ENCODE measurements at places on chromosomes 4 and X. TPM values are rescaled to one million over a fixed set of nuclear protein-coding genes. Genes with fewer than 3 reads are reported as not detected.

- H3K4me1 ChIP-seq = peaks cover 7% of the 10 kb centered on the region
- no peaks in the 10 kb centered on the region for H3K36me3 ChIP-seq
- no peak for DNase-seq
- no peak overlapping the region for H3K4me3 ChIP-seq
Observed at GRCh38 chr4:10577018-10577417, 107.5 kb downstream of the CLNK start.

- peaks cover 20% of the 10 kb centered on the region for H3K4me1 ChIP-seq
- H3K27me3 ChIP-seq = no peaks in the 10 kb centered on the region
- no peak overlapping the region for H3K27ac ChIP-seq
- H3K4me3 ChIP-seq = no peak overlapping the region
- no peaks in the 10 kb centered on the region for H3K36me3 ChIP-seq
Observed at GRCh38 chr4:38603652-38604051, 60.3 kb upstream of the KLF3 start.

DNA sequence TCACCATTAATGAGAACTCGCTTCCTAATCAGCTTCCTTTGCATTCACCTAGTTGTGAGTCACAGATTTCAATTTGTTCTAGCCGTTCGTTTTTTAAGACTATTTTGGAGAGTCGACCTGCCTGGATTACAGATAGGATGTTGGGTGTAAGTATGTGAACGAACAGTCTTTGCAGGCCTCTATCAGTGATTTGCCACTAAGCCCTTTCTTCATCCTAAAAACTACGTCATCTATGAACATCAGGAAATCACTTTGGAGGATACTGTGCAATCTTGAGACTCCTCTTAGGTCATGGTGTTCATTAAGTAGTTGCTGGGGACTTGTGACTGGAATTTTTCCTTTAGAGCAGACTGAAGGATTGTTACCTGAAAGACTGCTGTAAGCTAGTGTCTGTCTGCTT, 1.1 kb downstream of the POLA1 start:
- H3K27me3 ChIP-seq = no peaks in the 10 kb centered on the region
- peak overlapping the region; percentile 85 for H3K4me3 ChIP-seq
- peaks cover 24% of the 10 kb centered on the region for H3K4me1 ChIP-seq
- peaks cover 14% of the 10 kb centered on the region for H3K36me3 ChIP-seq
- H3K27ac ChIP-seq = peak overlapping the region; percentile 88

DNA sequence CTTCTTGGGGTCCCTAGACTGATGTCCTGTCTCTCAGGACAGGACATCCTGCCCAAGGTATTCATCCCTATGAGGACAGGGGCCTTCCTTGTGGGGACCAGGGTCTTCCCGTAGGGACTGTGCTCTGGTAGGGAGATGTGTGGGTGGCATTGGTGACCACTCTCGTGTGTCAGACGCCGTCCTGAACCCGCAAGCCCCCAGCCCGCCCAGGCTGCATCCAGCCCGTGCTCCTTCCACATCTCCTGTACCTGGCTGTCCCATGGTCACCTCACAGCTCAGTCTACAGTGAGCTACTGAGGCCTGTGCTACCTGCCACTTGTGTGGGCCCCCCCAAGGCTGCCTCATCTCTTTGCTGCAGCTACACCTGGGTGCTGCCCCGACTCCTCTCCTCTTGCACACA, 24.0 kb downstream of the WFS1 start:
- H3K4me1 ChIP-seq = no peaks in the 10 kb centered on the region
- H3K36me3 ChIP-seq = no peaks in the 10 kb centered on the region
- no peak overlapping the region for H3K27ac ChIP-seq
- no peaks in the 10 kb centered on the region for H3K27me3 ChIP-seq
- no peak for DNase-seq

The TMEM35A gene
- not detected for total RNA-seq

All from activated CD4-positive, alpha-beta T cell treated with anti-CD3 and anti-CD28 coated beads for 36 hours (primary cell).